ENCODE measurements at places on chromosomes 2 and 18.

DNA sequence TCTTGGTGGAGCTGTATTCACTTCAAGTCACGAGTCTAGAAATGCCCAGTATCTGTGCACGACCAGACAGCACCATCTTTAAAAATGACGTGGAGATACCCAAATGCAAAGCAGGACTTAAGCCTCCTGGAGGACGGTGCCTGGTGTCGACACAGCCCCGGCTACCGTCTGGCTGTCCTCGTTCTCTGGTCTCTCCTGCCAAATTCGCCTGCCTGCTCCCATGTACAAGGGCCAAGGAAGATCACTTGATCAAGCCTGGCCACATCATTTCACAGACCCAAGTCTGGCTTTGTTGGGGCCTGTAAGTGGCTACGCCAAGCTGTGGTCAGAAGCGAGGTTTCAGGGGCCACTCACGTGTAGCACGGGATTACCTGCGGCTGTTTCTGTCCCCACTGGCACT lies 9.4 kb downstream of the ODC1 start:
- no peak for DNase-seq

DNA sequence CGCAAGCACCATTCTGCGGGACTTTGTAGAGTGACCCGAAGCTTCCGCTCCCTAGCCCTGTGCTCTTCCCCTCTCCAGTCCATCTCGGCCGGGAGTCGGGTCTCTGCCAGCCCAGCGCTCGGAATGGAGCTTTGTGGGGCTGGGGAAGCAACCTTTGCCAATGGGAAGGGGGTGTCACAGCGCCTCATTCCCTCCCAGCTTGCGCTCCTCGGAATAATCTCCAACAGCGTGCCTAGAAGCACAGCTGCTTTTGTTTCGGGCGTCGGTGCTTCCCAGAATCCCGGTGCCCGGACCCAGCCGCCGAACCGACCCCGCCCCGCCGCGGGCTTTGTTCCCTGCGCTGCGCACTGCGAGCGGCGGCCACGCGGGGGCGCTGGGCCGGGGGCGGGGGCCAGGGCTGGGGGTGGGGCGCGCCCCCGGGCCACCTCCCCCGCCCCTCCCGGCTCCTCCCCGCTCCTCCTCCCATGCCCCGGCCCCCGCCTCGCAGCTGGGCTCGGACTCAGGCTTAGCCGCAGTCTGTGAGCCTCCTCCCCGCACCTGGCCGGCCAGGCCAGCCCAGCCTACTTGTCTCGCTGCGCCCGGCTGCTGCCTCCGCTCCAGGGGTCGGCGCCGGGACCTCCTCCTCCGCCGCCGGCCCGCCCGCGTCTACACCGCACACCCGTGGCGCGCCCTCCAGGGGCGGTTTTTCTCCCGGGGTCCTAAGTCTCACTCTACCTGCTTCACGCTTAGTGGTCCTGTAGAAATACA lies 77.7 kb upstream of the SMAD2 start:
- DNase-seq: no peak

DNA sequence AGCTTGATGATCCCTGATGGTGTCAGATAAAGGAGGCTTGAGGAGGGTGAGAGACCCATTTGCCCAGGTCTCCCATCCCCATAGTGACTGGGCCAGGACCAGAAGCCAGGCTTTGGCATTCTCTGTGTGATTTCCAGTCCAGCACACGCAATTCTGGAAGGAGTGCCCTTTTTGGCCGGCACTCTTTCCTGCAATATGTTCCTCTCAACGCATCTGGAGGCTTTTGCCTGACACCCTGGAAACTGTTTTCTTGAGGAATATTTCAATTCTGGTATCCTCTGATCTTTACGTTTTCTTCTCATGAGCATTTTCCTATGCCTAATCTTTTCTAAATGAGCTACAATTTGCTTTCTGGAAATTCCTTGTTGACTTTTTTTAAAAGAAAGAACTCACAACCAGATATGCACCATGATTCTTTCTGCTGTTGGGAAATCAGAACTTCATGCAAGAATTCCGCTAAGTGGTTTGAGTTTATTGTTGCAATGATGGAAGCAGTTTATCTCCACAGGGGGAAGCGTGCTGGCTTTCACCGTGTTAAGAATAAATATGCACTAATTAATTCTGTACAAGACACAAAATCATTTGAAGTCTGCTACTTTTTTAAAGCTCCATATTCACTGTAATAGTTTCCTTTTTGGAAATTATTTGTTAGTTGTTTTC lies 143.7 kb downstream of the NAPG start:
- no peak for DNase-seq

DNA sequence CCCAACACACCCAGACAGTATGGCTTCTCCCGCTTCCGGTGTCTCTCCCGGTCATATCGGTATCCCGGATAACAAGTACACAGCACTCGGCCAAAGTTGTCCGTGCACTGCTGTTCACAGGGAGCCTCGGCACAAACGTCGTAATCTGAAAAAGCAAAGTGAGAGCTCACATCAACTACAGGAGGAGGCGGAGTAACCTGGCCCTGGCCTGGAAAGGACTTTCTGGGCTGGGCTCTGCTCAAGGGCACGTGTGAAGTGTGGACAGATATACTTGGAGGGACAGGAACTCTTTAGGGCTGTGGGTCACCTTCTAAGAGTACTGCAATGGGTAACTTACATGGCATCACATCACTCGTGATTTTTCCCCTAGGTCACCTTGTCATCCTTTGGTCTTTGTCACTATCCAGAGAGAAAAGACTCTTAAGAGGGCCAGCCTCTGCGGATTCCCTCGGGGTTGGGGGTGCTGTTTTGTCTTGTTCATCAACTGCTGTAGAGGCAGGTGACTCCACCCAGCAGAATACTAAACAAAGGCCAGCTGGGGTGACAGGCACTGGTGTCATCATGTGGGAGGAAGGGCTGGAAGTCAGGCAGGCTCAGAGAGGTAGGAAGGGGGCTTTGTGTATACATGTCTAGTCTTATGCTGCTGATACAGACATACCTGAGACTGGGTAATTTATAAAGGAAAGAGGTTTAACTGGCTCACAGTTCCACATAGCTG lies 110.6 kb upstream of the LMAN1 start:
- no peak for DNase-seq

- DNase-seq: no peak
These were observed 983.2 kb upstream of the CDH2 start for GRCh38 chr18:29160170-29160569.

- DNase-seq: no peak
These were observed 187.3 kb downstream of the PID1 start for GRCh38 chr2:229083606-229084340.

- DNase-seq: no peak
These were observed 10.6 kb upstream of the GALNT5 start for GRCh38 chr2:157246765-157247407.

Data from pons (tissue), 1 donor.